ENCODE measurements at places on chromosomes 5 and 9.
A peak's percentile ranks its signal among the peaks of the same experiment; 100 is the strongest.

DNA sequence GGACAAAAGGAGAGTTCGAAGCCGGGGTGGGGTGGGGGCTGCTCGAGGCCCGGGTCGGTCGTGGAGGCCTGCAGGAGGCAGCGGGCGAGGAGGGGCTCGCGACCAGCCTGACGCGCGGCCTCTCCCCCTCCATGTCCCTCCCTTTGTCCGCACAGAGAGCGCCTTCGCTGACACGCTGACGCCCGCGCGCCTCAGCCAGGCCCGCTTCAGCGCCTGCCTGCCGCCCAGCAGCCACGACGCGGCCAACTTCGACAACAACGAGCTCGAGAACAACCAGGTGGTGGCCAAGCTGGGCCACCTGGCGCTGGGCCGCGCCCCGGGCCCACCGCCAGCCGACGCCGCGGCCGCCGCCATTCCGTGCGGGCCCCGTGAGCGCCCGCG is 42.2 kb downstream of the NEURL1B start:
- DNase-seq = no peak

- DNase-seq = peak; percentile 32
Observed at GRCh38 chr5:124355928-124356327, 390.5 kb downstream of the ZNF608 start.

DNA sequence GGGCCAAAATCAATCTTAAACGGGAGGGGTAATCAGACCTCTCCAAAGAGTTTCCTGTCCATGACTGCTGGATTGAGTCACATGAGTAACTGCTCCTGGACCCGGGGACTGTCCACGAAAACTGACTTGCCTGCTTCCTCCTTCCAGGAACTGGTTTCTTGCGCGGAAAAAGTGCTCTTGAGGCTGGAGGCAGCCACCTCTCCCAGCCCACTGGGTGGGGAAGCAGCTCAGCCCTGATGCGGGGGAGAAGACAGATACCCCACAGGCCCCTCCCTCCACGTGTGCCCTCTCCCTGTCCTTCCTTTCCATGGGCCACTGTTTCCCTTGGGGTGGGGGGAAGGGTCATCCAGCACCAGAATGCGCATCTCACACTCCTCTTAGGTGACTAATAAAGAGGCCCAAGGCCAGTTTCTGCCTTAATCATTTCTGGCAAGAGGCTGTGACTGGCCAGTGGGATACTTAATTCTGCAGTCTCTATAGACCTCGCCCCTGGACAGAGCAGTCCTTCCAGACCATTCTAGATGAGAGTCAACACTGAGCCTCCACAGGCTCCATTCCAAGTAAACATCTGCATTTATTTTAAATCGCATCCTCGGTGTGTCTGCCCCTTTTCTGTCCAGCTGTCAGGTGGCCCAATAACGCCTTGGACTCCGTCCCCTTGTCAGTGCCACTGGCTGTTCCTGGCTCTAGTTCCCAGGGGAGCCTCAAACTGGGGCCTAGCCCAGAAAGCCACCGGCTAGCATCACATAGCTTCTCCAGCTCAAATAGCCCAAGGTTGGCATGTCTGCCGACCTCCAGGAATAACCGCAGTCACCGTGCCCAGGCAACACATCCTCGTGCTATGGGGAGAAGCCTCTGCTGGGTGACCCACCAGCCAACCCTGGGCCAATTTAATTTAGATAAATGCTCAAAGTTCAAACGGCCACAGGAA is 12.0 kb downstream of the REXO4 start:
- no peak for DNase-seq

DNA sequence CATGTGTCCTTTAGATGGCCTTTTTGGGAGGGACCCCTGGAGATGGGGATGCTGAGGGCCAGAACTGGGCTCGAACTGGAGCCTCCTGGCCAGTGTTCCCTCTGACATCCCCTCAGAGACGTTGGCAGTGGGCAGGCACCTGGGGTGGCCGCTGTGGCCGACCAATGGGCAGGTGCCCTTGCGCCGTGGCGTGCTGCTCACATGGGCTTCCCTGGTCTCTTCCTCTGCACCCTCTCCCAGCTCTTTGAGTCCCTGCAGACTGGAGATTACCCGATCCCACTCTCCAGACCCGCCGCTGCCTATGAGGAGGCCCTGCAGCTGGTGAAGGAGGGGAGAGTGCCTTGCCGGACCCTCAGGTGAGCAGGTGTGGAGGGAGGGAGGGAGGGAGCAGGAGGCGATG is 19.9 kb upstream of the DOLPP1 start:
- DNase-seq = no peak

DNA sequence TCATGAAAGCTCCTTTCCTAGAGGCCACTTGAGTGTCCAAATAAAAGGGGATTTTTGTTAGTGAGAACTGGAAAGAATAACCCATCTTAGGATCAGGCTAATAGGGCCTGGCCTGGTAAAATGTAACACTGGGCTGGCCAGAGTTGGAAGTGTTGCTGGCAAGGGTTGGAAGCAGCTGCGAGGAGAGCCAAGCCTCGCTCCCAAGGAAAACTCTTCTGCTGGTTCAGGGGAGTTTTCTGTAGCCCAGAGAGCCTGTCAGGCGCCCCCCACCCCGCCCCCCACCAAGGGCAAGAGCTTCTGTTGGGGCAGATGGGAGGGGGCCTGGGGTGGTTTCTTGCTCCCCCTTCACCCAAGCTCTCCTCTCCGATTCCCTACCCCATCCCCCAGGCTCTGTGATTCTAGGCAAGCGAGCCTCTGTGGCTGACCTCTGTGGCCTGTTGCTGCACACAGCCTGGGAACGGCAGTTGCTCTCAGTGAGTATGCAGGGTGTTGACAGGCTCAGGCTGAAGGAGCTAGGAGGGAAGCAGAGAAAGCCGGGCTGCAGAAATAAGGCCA is 547.8 kb downstream of the CCDC171 start:
- DNase-seq = peak; percentile 42

DNA sequence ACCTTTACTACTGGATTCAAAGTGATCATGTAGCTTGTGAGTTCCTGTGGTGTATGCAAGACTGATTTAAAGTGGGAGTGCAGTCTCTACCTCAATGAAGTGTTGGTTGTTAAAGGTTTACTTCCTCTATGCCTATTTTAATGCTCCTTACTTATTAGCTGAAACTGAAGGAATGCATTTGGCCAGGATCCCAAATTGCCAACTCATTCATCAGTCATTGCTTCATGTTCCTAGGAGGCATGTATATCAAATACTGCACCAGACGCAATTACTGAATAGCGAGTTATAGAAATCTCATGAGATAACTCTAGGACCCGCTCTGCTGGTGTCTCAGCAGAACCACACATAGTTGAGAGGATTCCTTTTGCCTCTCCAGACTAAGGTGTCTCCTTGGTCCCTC is 143.0 kb upstream of the RPS23 start:
- no peak for DNase-seq

GRCh38 chr9:68998812-68999211 is 15.1 kb downstream of the PRKACG start:
- peak; percentile 9 for DNase-seq

- no peak for DNase-seq
Observed at GRCh38 chr5:107597247-107597646, 73.5 kb downstream of the EFNA5 start.

DNA sequence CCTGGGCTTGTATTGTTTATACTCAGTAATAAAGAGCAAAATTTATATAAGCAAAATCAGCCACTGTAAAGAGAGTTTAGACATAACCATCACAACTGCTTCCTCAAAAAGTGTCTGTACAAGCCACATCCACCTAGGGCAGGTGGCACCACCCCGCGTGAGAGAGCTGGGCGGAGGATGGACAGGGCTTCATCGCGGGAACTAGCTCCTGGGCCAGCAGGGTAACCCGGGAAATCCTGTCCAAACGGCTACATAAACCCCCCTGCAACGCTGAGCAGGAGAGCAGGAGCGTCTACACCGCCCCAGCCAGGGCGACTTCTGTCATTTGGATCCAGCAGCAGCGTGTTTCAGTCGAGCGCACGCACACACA is 1.3 kb downstream of the SLC6A3 start:
- DNase-seq = no peak

GRCh38 chr5:50564558-50564957 is 101.9 kb upstream of the PARP8 start:
- no peak for DNase-seq

DNA sequence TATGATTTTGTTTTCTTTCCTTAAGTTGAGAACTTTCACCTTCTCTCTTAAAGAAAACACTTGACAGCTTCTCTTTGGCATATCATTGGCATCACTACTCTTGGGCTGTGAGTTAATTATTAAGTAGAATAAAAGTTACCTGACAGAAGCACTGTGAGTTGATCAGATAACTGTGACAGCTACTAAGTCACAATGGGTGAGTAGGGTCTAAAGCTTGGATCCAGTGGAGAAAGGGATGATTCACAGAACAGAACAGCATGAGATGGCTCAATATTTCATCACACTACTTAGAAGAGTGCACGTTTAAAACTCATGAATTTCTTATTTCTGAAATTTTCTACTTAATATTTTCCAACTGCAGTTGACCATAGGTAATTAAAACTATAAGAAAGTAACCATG is 268.5 kb upstream of the NMUR2 start:
- DNase-seq = no peak

DNA sequence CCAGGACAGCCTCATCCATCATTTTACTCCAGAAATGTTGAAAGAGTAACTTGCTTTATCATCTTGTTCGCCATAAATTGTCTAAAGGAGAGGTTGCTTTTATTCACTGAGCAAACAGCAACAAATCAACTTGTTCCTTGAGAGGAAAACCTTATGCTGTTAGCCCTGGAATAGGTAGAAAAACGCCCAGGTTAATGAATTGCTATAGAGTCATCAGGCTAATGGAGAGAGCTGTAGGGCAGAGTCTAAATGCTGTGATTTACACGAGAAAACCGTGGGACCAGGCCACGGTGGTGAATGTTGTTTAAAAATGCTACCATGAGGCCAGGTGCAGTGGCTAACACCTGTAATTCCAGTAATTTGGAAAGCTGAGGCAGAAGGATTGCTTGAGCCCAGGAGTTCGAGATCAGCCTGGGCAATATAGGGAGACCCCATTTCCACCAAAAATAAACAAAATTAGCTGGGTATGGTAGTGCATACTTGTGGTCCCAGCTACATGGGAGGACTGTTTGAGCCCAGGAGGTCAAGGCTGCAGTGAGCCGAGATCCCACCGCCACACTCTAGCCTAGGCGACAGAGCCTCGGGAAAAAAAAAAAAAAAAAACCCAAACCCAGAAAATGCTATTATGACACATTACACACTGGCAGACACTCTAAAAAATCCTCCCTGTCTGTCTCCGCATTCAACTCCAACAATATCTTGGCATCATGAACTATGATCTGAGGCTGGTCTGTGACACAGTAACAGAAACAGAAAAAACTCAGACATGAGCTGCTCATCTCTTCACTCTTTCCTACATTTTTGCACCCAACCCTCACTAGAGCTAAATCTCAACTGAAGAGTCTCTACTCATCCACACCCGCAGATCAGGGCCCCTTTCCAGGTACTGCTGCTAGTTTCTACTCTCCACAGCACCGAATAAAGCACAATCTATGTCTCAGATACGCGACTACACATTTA is 118.6 kb upstream of the RETREG1 start:
- DNase-seq = no peak

GRCh38 chr5:148834689-148835088 is 8.3 kb downstream of the ADRB2 start:
- DNase-seq = no peak

DNA sequence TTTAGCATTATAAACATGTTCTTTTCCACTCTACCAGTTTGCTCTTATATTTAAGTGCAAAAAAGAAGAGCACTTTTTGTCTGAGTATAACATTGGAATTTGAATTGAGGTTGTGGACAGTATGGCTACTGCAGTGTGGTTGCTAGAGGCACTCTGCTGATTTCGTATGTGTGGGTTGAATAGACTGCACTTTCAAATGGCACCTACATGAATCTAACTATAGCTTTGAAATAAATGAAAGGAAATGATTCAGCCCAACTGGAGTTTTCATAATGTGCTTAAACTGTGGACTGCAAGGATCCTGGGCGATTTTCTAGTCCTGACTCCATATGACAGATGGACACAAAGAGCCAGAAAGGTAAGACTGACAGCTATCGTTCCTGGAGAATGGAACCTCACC is 657.6 kb upstream of the RIOK2 start:
- DNase-seq = no peak

DNA sequence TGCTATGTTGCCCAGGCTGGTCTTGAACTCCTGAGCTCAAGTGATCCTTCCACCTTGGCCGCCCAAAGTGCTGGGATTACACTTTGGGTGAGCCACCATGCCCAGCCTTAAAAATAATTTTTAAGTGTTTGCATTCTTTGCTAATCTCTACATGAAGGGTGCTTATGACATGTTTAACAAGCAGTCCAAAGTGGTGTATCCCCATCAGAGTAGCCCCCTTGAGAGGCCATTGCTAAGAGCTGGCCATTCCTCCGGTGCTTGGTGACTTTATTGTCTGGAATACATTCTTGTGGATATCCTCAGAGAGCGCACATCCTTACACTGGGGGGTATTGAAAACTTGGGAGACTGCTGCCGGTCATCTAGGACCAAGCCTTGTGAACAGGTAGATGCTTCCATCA is 395.4 kb downstream of the KDM4C start:
- no peak for DNase-seq

DNA sequence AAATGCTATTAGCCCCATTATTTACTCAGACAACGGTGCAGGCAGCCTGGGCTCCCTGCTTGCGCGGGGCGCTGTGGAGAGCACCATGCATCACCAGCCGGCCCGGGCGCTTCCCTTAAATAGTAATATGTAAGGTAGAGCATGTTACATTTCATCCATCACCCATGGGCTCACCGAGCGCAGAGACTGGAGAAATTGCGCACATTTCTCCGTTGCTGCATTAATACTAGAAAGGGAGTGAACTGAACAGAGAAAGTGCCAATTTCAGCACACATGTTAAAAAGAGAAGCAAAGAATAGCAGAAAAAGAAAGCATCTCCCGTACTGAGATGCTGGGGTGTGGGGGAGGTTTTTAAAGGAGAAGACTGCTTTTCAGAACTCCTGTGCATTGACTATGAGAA is 400.3 kb downstream of the ZSWIM6 start:
- no peak for DNase-seq

- DNase-seq = no peak
Observed at GRCh38 chr5:176620333-176620981, 9.9 kb downstream of the SNCB start.

DNA sequence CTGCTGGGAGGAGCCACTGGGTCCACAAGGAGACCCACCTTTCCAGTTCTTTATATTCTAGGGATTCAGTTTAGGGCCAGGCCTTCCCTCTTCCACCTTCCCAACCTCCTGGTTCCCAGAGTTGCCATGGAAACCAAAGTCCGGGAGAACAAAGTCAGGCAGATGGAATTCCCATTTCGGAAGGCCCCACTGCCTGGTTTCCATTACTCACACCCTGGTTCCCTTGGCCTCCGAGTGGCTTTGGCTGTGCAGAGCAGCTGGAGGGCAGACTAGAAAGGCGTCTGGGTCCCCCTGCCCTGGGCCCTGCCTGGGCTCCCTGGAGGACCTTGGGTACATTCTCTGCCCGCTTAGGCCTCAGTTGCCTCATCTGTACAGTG is 136.1 kb downstream of the RGS3 start:
- DNase-seq = no peak

DNA sequence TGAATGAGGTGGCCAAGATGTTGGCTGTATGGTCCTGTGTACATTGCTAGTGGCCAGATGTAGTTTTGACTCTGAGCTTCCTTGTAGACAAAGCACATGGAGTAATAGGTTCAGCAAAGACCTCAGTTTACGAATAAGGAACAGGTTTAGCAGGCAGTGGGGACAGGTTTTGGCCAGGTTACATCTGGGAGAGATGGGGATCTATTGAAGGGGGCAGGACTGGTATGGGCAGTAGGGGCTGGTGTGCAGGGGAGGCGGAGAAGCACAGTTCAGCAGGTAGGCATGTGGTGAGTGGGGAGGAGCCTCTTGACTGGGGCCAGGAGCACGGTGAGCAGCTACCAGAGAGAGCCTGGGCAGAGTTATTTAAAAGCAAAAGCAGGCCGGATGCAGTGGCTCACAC is 67.3 kb downstream of the PDZD2 start:
- DNase-seq = no peak

All from Kasumi-1 (cell line).